ENCODE measurements at places on chromosomes 16 and 17.

GRCh38 chr17:72393553-72393952 lies 272.7 kb downstream of the SOX9 start:
- no peak for DNase-seq

- DNase-seq: no peak
Observed at GRCh38 chr16:2350500-2350899, 10.0 kb upstream of the ABCA3 start.

DNA sequence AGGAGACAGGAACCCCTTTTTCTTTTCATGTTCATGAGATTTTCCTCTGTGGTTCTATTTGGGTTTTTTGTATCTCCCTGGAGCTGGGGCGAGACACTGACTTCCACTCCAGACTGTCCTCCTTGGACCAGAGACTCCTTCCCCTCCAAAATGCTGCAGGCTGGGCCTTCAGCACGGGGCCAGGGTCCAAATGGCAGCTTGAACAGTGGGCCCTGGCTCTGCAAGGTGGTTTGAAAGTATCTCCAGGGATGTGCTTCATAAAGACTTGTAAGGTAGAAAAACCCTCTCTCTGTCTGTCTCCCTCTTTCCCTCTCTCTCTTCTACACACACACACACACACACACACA lies 236.1 kb downstream of the ZNF423 start:
- DNase-seq: no peak

- DNase-seq: no peak
Observed at GRCh38 chr16:85055493-85056210, 28.1 kb downstream of the KIAA0513 start.

- no peak for DNase-seq
Observed at GRCh38 chr17:8479431-8479947, 43.8 kb downstream of the NDEL1 start.

DNA sequence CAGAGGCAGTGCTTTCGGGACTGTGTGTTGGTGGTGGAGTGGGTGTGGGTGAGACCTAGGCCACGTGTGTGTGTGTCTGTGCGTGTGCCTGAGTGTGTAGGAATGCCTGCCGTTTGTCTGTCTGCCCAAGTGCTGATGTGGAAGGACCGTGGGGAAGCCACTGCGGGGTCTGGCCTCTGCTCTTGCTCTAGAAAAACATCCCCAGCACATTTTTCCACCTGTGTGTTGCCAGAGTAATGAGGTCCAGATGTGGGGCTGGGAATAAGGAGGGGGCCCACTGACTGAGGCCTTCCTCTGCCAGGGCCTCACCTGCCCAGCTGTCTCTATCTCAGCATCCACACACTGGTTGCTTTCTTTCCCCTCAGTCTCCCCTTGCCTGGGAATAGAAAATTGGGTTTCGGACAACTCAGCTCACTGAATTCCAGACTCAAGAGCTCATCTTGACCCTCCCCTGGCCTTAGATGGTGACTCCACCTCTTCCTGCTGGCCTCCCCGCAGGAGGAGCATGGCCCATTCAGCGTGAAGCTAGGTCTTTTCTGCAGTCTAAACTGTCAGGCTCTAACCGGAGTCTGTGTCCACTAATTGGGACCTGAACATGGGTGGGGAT lies 7.6 kb downstream of the SGCA start:
- no peak for DNase-seq

DNA sequence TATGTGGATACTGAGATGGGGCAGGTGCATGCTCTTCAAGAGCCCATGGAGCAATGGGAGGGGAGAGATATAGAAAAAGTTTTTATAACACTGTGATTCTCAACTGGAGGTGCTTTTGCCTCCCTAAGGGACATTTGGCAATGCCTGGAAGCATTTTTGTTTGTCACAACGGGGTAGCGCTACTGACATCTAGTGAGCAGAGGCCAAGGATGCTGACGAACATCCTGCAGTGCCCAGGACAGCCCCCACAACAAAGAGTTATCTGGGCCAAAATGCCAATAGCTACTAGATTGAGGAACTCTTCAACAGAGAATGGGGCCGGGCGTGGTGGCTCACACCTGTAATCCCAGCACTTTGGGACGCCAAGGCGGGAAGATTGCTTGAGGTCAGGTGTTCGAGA lies 67.2 kb upstream of the CLEC3A start:
- DNase-seq: peak; percentile 24

- peak; percentile 55 for DNase-seq
Observed at GRCh38 chr16:28977703-28978662, 3.4 kb downstream of the SPNS1 start.

- DNase-seq: no peak
Observed at GRCh38 chr16:935684-936083, 35.1 kb downstream of the LMF1 start.

DNA sequence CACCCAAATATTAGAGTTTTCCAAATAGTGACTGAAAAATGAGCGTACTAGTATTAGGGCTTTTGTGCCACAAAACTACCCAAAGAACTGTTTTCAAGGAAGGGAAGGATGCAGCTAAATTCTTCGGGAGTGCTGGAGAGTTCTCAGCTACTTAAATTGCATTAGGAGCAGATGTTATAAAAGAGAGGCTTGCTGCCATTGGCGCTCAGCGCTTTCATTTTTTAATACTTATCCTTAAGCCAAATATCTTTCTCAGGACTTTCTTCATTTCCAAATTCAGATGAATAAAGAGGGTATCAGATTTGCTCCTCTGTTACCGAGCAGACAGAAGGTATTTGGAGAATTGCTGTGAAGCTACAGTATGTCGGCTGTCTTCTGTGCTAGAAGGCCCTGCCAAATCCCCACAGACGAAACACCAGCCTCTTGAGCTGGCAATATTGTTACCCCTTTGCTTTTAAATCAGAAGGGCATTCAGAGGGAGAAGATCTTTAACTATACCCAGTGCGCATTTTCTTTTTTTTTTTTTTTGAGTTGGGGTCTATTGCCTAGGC lies 47.2 kb upstream of the CLEC18A start:
- DNase-seq: no peak

DNA sequence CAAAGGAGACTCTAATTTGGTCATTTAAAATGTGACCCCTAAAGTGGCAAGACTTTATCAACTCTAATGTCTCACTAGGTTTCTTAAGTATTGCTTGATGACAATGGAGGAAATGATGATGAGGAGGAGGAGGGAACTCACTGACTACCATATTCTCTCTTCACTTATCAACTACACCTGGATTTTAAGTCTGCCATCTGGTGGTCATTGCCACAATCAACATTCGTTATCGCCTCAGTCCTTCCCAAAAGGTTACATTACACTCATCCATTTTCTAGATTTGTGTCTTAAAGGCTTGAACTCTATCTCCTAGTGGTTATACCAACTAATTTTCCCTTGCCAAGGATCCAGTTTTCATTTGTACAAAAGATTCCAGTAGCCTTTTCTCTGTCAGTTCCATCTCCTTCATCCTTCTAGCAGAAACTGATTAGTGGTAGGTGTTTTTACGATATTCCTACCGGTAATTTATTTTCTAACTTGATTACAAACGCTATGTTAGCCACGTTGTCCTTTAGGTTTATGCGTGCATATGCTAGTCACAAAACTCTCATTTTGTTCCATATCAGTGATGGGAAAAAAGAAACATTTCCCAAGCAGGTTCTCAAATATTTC lies 114.6 kb upstream of the NOG start:
- peak; percentile 33 for DNase-seq

DNA sequence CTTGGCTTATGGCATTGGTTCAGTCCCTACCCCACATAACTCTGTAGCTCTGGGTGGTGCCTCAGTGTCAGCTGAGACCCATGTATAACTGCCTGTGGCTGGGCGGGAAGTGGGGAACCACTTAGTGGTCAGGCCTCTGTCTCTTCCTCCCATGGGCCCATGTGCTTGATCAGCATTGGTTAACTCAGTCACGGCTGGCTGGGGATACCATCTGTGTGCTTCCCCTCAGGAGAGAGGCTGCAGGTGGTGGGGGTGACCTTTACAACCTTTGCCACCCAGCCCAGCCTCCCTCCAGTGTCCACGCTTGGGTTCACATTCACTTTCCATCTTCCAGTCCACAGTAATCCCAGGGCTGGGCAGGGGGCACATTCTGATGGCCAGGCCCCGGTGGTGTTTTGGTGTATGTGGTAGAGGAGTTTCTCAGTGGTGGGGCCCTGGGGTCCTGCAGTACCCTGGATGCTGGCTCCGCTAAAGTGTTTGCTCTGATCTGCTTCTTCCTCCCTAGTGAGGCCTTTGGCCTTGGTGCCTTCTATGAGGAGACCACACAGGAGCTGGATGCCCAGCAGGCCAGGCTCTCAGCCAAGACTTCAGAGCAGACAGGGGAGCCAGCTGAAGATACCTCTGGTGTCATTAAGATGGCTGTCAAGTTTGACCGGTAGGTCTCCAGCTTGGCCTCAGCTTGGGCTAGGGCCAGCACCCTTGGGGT lies 10.2 kb upstream of the NFATC3 start:
- no peak for DNase-seq

DNA sequence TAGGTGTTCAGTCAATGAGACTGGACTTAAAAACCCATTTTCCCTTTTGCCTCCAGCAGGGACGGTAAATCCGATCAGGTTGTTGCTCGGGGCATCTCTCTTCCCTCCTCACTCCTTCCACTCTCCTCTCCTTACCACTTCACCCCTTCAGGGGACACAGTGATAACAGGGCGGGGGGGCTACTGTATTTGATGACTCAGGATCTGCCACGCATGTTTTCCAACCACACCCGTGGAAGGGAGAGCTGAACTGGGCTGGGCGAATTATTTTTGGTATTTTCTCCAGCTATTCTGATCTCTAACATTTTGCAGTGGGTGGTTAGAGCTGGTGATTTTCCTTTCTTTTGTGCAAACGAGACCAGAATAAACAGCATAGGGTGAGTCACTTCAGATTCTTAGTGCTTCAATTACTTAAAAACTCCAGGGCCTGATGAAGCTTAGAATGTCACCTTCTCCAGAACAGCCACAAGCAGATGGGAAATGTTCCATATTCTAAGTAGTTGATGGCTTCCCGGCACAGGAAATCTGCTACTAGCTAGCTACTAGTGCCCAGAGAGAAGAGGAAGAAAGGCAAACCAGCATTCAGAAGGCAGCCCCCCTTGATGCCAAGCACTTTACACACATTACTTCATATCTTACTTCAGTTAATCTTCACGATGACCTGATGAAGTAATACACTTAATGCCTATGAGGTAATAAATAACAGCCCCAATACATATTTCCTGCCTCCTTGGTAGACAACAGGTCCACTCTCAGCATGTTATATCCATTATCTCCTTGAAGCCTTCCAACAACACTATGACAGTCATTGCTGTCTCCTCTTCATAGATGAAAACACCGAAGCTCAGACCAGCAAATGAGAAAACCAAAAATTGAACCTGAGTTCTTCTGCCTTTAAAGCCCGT lies 74.1 kb downstream of the ASIC2 start:
- no peak for DNase-seq

DNA sequence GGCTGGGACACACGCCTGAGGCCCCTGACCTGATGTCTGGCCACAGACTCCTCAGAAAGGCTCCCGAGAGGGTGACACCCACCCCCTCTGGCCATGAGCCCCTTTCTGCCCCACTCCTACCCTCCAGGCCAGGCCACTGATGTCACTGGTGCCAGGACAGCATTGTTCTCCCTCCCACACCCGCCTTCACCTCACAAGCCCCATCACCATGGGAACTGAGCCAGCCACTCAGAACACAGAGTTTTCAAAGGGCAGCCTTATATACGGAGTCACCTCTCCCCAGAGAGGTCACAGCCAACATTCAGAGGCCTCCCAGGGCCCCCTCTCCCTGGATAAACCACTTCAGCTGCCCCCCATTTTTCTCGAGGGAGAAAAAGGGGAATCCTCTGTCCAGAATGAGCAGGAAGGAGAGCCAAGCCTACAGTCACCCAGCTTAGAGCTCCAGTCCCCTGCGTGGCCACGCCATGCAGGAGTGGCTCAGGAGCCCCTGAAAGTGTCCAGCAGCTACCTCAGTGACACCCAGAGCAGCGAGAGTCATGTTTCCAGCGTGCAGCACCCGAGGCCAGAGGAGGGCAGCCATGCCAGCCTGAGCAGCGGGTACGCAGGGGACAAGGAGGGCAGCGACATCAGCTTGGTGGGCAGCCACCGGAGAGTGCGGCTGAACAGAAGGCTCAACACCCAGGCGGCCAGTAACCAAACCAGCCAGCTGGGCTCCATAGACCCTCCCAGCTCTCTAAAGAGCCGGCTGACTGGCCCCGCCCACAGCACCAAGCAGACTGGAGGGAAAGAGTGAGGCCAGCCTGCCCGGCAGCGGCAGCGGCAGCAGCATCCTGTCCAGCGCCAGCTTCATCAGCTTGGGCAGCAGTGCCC lies at the start of gene C16orf82:
C16orf82 (plus strand) TSS at position 260 of the 870 bp plus-strand sequence.
- DNase-seq: peak; percentile 64

DNA sequence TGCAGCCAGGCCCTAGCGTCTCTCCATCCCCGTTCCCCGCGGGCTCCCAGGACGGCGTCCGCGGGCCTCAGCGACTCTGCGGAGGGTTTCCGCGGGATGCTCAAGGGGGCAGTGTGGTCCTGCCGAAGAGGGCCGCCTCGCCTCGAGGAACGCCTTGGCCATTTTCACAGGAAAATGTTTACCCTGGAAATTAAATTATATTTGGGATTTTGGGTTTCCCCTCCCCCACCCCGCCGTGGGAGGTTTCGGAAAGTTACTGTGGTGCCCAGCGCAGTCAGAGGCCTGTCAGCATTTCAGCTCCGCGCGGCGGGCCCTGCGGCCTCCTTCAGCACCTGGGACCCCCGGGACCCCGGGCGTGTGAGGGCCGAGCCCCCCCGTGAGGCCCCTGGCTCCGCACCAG lies 94.5 kb downstream of the PCTP start:
- DNase-seq: peak; percentile 79

GRCh38 chr17:70434536-70435490 lies 265.5 kb downstream of the KCNJ2 start:
- DNase-seq: no peak

- no peak for DNase-seq
Observed at GRCh38 chr16:21228361-21228872, 5.1 kb upstream of the ANKS4B start.

DNA sequence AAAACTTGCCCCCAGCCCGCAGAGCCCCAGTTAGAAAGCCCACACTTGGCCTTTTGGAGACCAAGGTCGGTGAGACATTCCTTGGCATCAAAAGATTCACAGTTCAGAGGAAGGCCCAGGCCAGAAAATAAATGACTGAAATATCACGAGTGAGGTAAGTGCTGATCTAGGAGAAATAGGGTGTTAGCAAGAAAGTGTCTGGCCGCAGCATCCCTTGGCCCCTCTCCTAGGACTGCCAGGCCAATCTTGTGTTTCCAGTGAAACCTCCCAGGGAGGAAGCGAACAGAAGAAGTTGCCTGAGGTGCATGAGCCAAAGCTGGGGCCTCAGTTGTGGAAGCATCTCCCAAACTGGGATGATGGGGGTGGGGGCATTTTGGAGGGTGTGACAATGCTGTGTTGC lies 22.5 kb upstream of the NSMCE1 start:
- no peak for DNase-seq

DNA sequence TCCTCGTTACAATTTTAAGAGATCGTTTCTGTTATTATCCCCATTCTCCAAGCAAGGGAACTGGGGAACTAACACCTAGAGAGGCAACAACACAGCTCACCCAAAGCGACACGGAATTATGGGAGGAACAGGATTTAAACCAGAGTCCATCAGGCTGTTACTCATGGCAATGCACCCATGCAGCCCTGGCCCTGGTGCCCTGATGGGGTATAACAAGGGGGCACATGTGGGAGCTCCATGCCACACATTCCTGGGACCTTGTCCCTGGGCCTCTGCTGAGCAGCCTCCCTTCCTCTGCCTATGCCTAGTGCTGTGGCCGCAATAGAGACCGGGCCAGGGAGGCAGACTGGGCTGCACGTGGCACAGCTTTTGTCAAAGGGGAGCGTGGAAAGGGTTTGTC lies 13.3 kb upstream of the RCVRN start:
- no peak for DNase-seq

- no peak for DNase-seq
Observed at GRCh38 chr17:76376318-76377133, 7.9 kb upstream of the SPHK1 start.
